ENCODE measurements at places on chromosomes 13 and 19. TPM values are rescaled to one million over a fixed set of nuclear protein-coding genes. Genes with fewer than 3 reads are reported as not detected.

The ZNF556 gene
- polyA plus RNA-seq, result not detected

The CYP4F2 gene
- polyA plus RNA-seq, result not detected

The CCL25 gene
- polyA plus RNA-seq, result not detected

The GIPR gene
- 6.7 TPM for polyA plus RNA-seq

The METTL21C gene
- polyA plus RNA-seq, result not detected

DNA sequence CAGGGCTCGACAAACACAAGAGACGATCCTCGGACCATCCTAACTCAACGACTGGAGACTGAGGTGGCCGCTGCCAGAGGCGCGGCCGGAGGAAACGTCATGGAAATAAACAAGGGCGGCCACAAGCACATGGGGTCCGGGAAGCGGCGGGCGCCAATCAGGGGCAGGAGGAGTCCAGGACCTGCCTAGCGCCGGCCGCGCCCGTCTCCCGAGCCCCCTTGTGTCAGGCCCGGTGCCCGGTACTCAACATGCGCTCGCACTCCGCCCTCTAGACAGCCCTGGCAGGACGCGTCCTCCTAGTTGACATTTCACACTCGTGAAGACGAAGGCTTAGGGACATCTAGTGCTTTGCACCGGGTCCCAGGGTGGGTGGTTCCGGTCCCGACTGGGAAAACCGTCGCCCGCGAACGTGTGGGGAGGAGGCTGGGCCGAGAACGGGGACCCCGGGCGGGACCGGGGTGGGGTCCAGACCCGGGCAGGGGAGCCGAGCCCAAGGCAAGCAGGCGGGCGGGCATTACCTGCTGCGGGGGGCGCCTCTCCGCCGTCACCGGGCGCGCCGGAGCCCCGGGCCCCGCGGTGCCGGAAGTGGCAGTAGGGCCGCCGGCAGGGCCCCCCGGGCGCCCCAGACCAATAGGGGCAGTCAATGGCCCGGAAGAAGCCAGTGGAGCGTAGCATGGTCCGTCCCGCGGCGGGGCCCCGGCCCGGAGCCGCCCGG is 442 bp downstream of the REXO1 start:
- DNase-seq, result peak; percentile 87

DNA sequence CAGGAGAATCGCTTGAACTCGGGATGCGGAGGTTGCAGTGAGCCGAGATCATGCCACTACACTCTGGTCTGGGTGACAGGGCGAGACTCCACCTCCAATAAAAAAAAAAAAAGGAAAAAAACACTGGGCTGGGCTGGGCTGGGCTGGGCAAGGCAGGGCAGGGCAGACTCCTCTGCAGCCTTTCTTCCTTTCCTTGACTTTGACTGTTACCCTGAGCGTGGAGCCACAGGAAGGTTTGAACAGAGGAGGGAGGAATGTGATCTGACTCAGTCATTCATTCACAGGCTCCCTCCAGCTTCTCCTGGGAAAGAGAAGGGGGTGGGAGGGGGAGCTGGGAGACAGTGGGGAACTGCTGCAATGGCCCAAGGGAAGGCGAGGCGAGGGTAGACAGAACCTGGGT is 2.7 kb upstream of the ACTN4 start:
- DNase-seq, result no peak

DNA sequence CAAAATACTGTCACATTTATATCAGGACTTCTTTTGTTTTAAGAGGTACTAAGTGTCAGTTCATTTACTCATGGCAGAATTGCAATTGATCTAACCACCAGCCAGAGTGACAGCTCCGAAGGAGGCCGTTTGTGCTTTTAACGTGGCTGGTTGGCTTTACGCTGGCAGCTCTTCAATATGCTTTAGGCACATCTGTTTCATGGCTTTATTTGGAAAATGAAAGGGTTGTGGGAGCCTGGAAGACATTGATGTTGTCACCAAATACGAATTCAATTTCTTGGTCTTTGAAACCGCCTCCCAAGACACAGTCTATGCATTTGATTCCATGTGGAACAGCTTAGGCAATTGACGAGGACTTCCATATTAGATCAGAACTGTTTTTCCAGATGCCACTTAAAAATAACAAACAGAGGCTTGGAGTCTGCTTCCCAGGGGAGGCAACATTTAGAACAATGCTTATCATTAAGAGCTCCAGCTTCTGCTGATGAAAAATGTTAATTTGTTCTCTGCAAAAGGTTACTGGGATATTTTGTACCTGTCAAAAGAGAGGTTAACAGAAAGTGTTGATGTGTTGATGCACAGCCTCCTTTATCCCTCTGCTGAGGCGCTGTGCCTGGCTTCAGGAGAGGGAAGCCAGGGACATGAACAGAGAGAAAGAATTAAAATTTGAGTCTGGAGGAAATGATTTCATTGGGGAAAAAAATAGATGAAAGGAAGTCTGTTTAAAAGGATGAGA is 64.0 kb upstream of the TNFRSF19 start:
- DNase-seq, result no peak

DNA sequence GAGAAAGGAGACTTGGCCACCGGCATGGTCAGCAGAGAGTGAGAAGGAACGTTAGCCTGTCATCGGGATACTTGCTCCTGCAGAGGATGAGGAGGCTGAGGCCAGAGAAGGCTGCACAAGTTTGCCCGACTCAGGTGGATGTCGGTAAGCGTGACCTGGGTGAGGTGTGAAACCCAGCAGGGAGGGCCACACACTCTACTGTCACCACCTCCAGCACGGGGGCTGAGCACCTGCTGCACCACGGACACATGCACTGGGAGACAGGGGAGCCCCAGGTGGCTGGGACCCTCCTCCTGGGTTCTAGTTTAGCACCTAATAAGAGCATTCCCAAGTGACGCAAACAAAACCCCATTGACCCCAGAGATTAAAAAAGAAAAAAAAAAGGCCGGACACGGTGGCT is 17.3 kb downstream of the MLLT1 start:
- DNase-seq, result no peak

- no peak for DNase-seq
These were observed 1.3 kb downstream of the FIZ1 start for GRCh38 chr19:55598034-55598433.

DNA sequence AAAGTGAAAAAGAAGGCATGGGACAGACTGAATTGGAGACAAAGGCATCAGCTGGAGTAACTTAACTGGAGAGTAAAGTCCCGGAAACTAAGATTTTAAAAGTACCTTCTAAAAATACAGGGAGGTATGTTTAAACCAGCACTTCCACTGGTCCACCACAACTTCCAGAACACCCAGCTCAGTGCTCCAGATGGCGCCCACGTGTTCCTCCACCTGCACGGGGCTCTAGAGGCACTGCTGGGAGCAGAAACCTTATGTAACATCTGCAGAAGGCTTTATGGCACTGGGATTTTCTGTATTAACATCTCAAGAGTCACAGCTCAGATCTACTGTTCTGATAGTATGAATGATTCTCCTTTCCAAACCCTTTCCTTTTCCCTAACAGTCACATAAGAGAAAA is 252.1 kb downstream of the DCLK1 start:
- DNase-seq, result no peak

GRCh38 chr13:57302604-57303003 is 135.6 kb downstream of the PRR20E start:
- DNase-seq, result peak; percentile 27

GRCh38 chr13:77786695-77787287 is 89.3 kb downstream of the SLAIN1 start:
- no peak for DNase-seq
